ENCODE measurements at places on chromosomes 4 and X. TPM values are rescaled to one million over a fixed set of nuclear protein-coding genes. Genes with fewer than 3 reads are reported as not detected.

Gene SEC24B
- 25.0 TPM for total RNA-seq

Gene TREX2
- total RNA-seq, result 2.8 TPM

- peaks cover 5% of the 10 kb centered on the region for H3K27me3 ChIP-seq
- no peak for DNase-seq
- no peak overlapping the region for H3K4me3 ChIP-seq
- H3K27ac ChIP-seq, result no peak overlapping the region
- no peaks in the 10 kb centered on the region for H3K4me1 ChIP-seq
- no peaks in the 10 kb centered on the region for H3K36me3 ChIP-seq
Measured at GRCh38 chrX:74117962-74118902, 185.7 kb upstream of the ZCCHC13 start.

DNA sequence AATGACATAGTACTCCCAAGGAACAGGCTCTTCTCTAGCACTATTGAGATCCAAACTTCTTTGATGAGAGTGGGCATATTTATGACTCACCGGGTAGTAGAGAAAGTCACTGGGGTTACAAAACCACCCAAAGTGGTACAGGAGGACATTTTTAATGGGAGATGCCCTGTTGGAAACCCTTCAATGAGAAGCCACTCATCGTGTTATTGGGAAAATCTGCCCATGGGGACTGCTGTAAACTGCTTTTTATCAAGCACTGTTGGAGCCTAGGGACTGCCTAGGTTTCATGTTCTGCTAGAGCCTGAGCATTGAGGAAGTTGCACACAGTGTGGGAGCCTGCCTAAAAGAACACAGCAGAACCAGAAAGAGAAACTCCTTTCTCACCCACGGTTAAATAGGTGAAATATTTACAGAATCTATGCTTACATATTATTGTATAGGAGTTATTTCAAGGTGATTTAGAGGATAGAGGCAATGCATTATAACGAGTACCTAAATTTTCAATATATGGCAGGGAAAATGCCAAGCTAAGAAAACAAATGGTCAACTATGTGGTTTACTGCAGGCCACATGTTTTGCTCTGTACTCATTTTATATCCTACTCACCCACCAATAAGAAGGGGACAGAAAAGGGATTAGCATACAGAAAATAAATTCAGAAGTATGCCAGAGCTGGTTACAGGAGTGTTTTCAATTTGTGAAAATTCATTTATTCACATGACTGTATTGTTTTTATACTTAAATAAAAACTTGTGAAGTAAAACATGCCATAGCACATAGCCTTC lies 559.1 kb downstream of the FSTL5 start:
- H3K27me3 ChIP-seq, result no peaks in the 10 kb centered on the region
- no peaks in the 10 kb centered on the region for H3K36me3 ChIP-seq
- no peak overlapping the region for H3K4me3 ChIP-seq
- no peak overlapping the region for H3K27ac ChIP-seq

DNA sequence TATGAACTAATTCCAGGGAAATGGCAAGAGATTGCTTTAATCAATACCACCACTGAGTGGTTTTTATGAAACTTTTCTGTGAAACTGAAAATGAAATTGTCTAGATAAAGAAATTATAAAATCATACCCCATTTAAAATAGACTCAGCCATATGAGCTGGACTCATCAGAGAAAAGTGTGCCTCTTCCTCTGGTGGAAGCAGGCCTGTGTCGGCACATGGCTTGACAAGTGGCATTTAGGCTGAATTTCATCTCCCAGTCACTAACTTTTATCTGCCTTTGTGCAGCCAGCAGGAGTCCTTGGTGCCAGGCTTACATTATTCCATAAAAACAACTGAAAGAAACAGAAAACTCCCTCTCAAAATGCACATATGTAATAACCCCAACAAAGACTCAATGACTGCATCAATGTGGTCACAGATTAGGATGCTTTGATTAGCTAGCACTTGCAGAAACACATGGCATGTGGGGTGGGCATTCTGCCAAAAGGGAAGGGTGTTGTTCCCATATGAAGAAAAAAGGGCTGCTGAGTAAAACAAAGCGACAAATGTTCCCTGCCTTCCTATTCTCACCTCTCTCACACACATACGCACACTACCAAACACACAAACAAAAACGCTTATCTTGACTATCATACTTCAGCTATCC lies 232.3 kb downstream of the PABPC4L start:
- H3K27me3 ChIP-seq, result no peaks in the 10 kb centered on the region
- no peaks in the 10 kb centered on the region for H3K4me1 ChIP-seq
- no peak overlapping the region for H3K4me3 ChIP-seq
- H3K27ac ChIP-seq, result no peak overlapping the region

GRCh38 chr4:106201373-106201772 lies 114.6 kb downstream of the TBCK start:
- H3K27ac ChIP-seq, result no peak overlapping the region
- H3K4me1 ChIP-seq, result no peaks in the 10 kb centered on the region
- DNase-seq, result no peak
- H3K4me3 ChIP-seq, result no peak overlapping the region
- no peaks in the 10 kb centered on the region for H3K36me3 ChIP-seq

GRCh38 chr4:97386969-97387368 lies 756.3 kb downstream of the STPG2 start:
- no peaks in the 10 kb centered on the region for H3K4me1 ChIP-seq
- no peaks in the 10 kb centered on the region for H3K36me3 ChIP-seq
- DNase-seq, result no peak
- H3K27ac ChIP-seq, result no peak overlapping the region
